Activated naive CD8-positive, alpha-beta T cell treated with anti-CD3 and anti-CD28 coated beads for 36 hours (primary cell): ENCODE measurements at places on chromosomes 3 and 15.

DNA sequence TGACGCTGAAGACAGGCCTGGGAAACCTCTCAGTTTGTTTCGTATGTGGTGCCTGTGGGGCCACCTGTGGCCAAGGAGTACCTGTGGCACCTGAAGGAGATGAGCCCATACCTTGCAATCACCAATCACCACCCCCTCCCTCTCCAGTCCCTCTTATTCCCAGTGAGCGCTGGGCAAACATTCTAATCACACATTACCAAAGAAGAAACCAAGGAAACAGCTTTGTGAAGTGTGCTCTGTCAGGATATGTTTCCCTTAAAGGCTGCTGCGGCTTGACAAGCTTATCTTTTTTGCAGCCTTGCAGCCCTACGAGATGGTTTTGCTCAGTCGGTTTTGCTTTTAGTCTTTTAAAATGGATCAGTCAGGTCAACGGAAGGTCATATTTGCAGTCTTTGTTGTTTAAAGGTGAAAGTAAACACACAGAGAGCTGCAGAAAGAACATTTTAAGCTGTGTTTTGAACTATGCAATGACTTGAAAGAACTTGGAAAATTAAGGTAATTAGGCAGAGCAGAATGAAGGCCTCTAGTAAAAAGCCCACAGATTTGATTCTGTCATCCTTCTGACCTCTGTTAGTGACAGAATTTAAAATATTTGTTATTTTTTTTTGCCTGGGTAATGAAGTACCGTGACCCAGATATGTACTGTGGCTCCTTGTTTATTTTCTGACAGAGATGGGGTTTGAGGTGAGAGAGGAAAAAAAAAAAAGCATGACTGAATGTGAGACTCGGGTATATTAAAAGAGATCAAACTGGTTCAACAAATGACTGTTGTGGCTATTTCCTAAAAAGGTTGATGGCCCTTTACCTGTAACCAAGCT, 461.4 kb downstream of the NSUN3 start:
- H3K27me3 ChIP-seq: no peaks in the 10 kb centered on the region
- H3K36me3 ChIP-seq: no peaks in the 10 kb centered on the region
- H3K27ac ChIP-seq: no peak overlapping the region
- no peak for DNase-seq
- no peak overlapping the region for H3K4me3 ChIP-seq

DNA sequence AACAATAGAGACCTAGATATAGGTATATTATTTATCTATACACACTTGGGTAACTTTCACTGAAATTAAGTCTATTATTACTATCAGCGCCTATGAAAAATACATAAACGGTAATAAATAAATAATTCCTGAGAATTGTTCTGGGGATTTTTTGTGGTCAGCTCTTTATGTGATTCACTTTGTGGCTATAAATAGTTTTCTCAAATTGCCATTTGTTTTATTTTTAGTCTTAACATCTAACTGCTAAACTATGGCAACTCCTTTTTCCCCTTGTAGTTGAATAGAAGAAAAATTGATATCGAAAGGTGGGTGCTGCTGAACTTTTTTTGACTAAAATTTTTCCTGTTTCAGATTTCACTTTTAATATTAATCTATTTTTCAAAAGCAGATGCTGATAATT, 189.0 kb downstream of the VGLL3 start:
- no peaks in the 10 kb centered on the region for H3K4me1 ChIP-seq
- no peak for DNase-seq
- no peak overlapping the region for H3K27ac ChIP-seq
- no peaks in the 10 kb centered on the region for H3K27me3 ChIP-seq
- H3K36me3 ChIP-seq: no peaks in the 10 kb centered on the region

DNA sequence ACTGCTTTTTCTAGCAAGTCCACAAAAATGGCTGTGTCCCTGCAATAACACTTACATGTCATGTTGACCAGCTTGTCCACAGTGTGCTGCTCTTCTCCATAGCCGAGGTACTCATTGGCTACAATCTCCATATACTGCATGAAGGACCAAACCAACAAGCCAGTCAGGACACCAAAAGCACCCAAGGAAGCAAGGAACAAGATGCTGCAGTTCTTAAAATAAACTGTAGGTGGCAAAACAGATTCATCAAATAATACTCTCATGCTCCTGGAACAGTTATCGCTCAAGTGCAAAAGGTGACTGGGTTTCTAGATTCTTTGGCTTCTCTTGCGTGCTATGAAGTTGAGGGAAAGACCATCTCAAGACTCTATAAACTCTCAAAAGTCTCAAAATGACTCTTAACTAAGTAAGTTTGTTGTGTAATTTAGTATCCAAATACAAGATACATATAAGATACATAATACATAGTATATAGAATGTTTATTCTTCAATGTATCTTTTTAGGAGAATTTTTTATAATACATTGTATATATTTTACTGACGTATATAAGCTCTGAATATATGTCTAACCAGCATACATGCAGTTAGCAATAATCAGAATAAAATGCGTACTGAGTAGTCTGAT, 57.0 kb downstream of the NEK10 start:
- no peak for DNase-seq
- no peak overlapping the region for H3K27ac ChIP-seq

DNA sequence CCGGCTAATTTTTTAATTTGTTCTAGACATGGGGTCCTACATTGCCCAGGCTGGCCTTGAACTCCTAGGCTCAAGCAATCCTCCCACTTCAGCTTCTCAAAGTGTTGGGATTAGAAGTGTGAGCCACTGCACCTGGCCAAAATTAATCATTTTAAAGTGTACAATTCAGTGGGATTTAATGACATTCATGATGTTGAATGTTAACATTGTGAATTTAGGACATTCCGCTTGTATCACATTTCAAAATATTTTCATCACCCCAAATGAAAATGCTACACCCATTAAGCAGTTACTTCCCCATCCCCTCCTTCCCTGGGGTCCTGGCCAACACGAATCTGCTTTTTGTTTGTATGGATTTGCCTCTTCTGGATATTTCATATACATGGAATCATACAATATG, 62.1 kb upstream of the CGNL1 start:
- peaks cover 4% of the 10 kb centered on the region for H3K27me3 ChIP-seq
- no peak for DNase-seq
- H3K27ac ChIP-seq: no peak overlapping the region

GRCh38 chr15:52100807-52101442, 11.7 kb downstream of the BCL2L10 start:
- no peaks in the 10 kb centered on the region for H3K36me3 ChIP-seq
- peaks cover 4% of the 10 kb centered on the region for H3K27me3 ChIP-seq

DNA sequence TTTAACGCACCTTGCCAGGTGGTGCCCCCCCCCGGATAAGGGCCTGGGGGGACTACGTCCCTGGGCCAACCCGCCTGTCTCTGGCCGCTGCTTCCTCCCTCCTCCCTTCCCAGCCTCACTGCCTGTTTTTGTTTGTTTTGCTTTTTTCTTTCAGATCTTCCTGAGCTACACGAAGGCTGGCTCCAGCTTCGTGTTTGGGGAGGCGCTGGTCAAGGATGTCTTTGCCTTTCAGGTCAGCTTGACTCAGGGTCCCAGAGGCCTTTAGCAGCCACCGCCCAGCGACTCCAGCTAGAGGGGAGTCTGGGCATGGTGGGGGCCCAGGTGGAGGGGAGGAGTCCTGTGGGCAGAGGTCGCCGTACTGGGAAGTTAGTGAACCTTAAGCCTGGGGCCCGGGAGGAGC, 24.1 kb downstream of the SLC28A1 start:
- H3K36me3 ChIP-seq: no peaks in the 10 kb centered on the region
- H3K27ac ChIP-seq: no peak overlapping the region
- H3K27me3 ChIP-seq: no peaks in the 10 kb centered on the region
- peaks cover 3% of the 10 kb centered on the region for H3K4me1 ChIP-seq

DNA sequence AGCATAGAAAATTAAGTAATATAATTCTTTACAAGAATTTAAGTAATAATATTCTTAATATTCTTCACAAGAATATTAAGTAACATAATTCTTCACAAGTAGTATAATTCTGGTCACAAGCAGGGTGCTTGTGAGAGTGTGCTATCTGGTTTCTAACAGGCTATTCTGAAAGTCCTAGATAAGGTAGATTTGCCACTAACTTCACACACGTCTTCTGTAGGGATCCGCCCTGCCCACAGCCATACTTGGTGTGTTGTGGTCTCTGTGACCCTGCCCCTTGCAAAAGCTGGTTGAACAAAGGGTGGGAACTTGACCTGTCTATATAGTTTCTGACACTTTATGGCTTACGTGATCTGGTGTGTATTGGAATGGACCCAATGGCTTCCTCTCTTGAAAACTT, 253.4 kb upstream of the MDFIC2 start:
- H3K27me3 ChIP-seq: peaks cover 5% of the 10 kb centered on the region
- no peak overlapping the region for H3K4me3 ChIP-seq
- H3K36me3 ChIP-seq: no peaks in the 10 kb centered on the region
- no peaks in the 10 kb centered on the region for H3K4me1 ChIP-seq

- no peak for DNase-seq
- no peaks in the 10 kb centered on the region for H3K36me3 ChIP-seq
- no peaks in the 10 kb centered on the region for H3K27me3 ChIP-seq
- no peak overlapping the region for H3K27ac ChIP-seq
These were observed 436.1 kb upstream of the WNT5A start for GRCh38 chr3:55923207-55923606.

- no peak overlapping the region for H3K27ac ChIP-seq
- DNase-seq: no peak
- H3K4me3 ChIP-seq: no peak overlapping the region
- H3K27me3 ChIP-seq: no peaks in the 10 kb centered on the region
These were observed 136.9 kb downstream of the HCN4 start for GRCh38 chr15:73231661-73232419.

GRCh38 chr3:79516795-79517194, 251.0 kb downstream of the ROBO1 start:
- no peaks in the 10 kb centered on the region for H3K36me3 ChIP-seq
- H3K4me3 ChIP-seq: no peak overlapping the region
- H3K27ac ChIP-seq: no peak overlapping the region
- H3K4me1 ChIP-seq: peaks cover 4% of the 10 kb centered on the region

DNA sequence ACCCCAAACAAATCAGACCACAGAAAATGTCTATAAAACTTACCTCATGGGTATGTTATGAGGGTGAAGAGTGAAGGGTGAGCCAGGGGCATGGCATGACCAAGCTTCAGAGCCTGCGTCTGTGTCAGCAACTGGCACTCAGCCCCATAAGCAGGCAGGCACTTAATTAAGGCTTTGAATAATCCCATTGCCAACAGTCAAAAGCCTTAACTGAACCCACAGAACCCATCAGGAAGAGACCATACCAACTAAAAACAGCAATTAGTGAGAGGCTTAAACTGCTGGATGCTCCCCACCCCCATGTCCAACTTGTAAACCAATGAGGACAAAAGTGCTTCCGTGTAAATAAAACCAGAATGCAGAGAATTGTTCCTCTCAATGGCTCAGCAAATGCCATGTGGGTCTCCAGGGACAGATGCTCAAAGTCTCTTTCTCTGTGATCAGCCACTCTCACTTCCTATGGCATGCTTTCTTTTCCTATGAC, 126.0 kb downstream of the MYLK start:
- no peak overlapping the region for H3K27ac ChIP-seq
- H3K27me3 ChIP-seq: peaks cover 22% of the 10 kb centered on the region
- H3K36me3 ChIP-seq: no peaks in the 10 kb centered on the region
- peaks cover 6% of the 10 kb centered on the region for H3K4me1 ChIP-seq
- H3K4me3 ChIP-seq: no peak overlapping the region

DNA sequence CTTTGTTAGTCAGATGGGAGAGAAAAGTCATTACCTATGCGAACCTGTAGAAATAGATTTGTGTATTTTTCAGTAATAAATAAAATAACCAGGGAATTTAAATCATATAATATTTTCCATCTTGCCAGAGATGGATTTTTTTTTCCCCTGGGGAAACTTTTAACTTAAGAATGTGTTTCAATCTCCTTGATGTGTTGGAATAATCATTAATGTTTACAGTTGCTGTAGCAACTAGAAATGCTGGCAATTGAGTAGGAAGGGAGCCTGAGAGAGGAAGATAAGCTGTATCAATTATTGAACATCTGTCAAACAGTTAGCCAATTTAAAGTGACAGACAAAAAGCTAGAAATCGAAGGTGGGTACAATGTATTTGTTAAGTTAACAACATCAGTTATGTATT, 259.5 kb downstream of the IL5RA start:
- no peak for DNase-seq
- peaks cover 9% of the 10 kb centered on the region for H3K27me3 ChIP-seq
- H3K36me3 ChIP-seq: no peaks in the 10 kb centered on the region
- H3K27ac ChIP-seq: no peak overlapping the region

DNA sequence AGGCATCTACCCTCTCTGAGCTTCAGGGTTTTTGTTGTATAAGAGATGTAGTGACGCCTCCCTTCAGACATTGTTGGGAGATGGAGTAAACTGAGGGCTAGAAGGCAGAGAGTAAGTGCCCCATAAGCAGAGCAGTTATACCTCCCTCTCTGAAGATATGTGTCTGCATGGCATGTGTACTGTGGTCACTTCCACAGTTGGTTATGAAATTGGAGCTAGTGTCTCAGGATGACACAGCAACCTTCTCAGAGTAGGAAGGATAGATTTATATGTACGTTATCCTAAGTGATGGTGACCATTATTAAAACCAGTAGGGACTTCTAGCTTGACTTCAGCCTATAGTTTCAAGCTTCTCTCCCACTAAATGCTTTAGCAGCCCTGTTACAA, 17.9 kb downstream of the PXK start:
- peak overlapping the region; percentile 23 for H3K27ac ChIP-seq
- H3K27me3 ChIP-seq: no peaks in the 10 kb centered on the region
- H3K4me1 ChIP-seq: peaks cover 47% of the 10 kb centered on the region
- no peak overlapping the region for H3K4me3 ChIP-seq

GRCh38 chr3:125967156-125967555, 1.8 kb upstream of the ROPN1B start:
- H3K27ac ChIP-seq: no peak overlapping the region
- H3K4me1 ChIP-seq: peaks cover 4% of the 10 kb centered on the region
- no peaks in the 10 kb centered on the region for H3K36me3 ChIP-seq
- no peak overlapping the region for H3K4me3 ChIP-seq
- H3K27me3 ChIP-seq: peaks cover 23% of the 10 kb centered on the region
- no peak for DNase-seq

- no peaks in the 10 kb centered on the region for H3K36me3 ChIP-seq
- DNase-seq: no peak
- H3K27me3 ChIP-seq: peaks cover 34% of the 10 kb centered on the region
- H3K4me3 ChIP-seq: no peak overlapping the region
These were observed 41.9 kb upstream of the TRA2B start for GRCh38 chr3:185979721-185980121.

GRCh38 chr3:157618075-157618760, 115.0 kb upstream of the VEPH1 start:
- peaks cover 11% of the 10 kb centered on the region for H3K27me3 ChIP-seq
- peaks cover 7% of the 10 kb centered on the region for H3K4me1 ChIP-seq
- no peak for DNase-seq
- H3K4me3 ChIP-seq: no peak overlapping the region
- no peaks in the 10 kb centered on the region for H3K36me3 ChIP-seq

- peaks cover 2% of the 10 kb centered on the region for H3K36me3 ChIP-seq
- no peaks in the 10 kb centered on the region for H3K4me1 ChIP-seq
- no peak for DNase-seq
- no peak overlapping the region for H3K27ac ChIP-seq
- H3K4me3 ChIP-seq: no peak overlapping the region
These were observed 22.9 kb downstream of the ATP8B4 start for GRCh38 chr15:50095938-50096821.

GRCh38 chr3:71468311-71469137, 115.0 kb downstream of the FOXP1 start:
- no peak for DNase-seq
- H3K4me3 ChIP-seq: no peak overlapping the region
- H3K4me1 ChIP-seq: peaks cover 71% of the 10 kb centered on the region
- H3K27ac ChIP-seq: peak overlapping the region; percentile 13
- no peaks in the 10 kb centered on the region for H3K27me3 ChIP-seq
